ENCODE measurements at places on chromosomes 6 and 20.
A peak's percentile ranks its signal among the peaks of the same experiment; 100 is the strongest.

GRCh38 chr6:78835817-78836216, 31.5 kb upstream of the IRAK1BP1 start:
- DNase-seq: no peak

DNA sequence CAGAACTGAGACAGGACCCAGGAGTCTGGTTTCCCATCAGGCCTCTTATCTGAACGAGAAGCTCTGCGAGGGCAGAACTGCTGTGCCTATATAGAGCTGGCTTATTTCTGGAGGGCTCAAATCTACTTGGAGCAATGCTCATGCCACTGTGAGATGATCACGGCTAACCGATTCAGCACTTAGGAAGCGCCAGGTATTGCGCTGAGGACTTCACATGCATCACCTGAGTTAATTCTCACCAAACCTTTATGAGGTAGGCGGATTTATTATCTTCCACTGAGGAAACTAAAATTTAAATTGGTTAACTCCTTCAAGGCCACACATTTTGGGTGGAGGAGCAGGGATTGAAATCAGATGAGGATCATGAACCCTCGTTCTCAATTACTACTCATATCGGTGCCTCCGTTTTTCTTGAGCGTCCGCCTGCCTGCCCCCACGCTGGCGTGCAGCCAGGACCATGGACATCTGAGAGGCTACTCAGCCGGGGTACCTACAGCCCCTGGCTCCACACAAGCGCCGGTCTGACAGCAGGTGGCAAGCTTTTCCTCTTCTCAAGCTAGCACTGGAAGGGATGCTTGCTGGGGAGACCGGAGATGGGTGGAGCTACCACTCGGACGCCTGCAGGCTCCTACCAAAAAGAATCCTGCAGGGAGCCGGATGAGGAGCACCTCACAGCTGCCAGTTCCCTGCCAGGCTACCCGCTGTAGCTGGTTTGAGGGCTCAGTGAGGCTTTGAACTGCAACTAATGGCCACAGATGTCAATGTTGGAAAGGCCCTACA, 1.0 kb upstream of the PCIF1 start:
- DNase-seq: peak; percentile 70

GRCh38 chr20:50916257-50916656, 15.0 kb downstream of the ADNP start:
- DNase-seq: no peak

DNA sequence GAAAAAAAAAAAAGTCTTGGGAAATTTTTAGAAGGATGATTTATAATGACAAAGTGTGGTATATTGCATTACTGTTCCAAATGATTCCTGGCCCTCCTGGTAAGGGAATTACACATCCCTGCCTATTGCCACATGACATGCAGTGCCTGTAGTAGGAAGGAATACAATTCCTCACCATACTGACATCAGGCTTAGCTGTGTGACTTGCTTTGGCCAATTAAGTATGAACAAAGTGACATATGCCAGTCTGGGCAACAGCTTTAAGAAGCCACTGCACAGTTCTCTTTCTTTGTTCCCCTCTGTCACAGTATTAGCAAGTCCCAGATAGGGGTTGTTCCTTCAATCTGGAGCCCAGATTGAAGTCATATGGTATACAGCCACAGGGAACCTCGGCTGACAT, 100.5 kb downstream of the KIF13A start:
- DNase-seq: no peak

- no peak for DNase-seq
Observed at GRCh38 chr20:52035977-52036376, 155.6 kb downstream of the ZFP64 start.

GRCh38 chr20:20447196-20447595, 79.3 kb downstream of the INSM1 start:
- DNase-seq: no peak

- DNase-seq: no peak
Observed at GRCh38 chr20:4681401-4681800, 40.3 kb upstream of the PRND start.
